ENCODE measurements at places on chromosomes 6 and 20.

- no peak for DNase-seq
These were observed 8.5 kb downstream of the RNF8 start for GRCh38 chr6:37362101-37362828.

GRCh38 chr6:36422714-36423100 lies 19.9 kb downstream of the PXT1 start:
- DNase-seq: no peak

- DNase-seq: no peak
These were observed 60.9 kb downstream of the FYN start for GRCh38 chr6:111812060-111813038.

GRCh38 chr20:63705232-63706026 lies 2.3 kb downstream of the ARFRP1 start:
- no peak for DNase-seq

DNA sequence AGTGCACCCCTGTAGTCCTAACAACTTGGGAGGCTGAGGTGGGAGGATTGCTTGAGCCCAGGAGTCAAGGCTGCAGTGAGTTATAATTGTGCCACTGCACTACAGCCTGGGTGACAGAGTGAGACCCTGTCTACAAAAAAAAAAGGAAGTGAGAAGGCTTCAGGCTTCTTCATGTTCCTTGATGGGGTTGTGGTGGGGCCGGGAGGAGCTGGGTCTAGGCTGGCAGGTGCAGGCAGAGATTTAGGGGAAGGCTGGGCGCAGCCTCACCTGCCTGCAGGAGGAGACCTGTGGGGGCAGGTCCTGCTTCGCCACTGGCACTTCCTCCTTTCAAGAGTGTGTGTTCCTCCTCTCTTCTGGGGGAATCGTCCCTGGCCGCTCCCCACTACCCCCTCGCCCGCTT lies 63.9 kb downstream of the CHMP4B start:
- no peak for DNase-seq

GRCh38 chr20:13455713-13456112 lies 183.0 kb downstream of the TASP1 start:
- no peak for DNase-seq

GRCh38 chr20:4444404-4444803 lies 277.3 kb upstream of the PRND start:
- DNase-seq: no peak

DNA sequence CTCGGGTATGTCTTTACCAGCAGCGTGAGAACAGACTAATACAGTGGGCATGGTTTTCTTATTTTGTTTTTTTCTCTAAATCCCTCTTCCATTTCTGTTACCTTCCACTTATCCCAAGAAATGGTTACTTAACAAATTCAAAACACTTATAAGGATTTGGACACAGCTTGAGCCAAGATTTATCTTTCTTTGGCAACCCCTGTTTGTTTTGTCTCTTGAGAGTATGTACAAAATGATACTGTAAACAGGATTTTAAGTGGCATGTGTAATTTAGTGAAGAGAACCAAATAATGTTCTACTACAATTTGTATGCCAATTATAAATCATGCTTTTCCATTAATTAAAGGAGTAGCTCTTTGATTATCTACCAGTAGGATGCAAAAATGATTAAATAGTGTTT lies 51.4 kb downstream of the PPP1R14C start:
- DNase-seq: no peak

GRCh38 chr6:123509112-123509511 lies 127.6 kb downstream of the TRDN start:
- DNase-seq: no peak

DNA sequence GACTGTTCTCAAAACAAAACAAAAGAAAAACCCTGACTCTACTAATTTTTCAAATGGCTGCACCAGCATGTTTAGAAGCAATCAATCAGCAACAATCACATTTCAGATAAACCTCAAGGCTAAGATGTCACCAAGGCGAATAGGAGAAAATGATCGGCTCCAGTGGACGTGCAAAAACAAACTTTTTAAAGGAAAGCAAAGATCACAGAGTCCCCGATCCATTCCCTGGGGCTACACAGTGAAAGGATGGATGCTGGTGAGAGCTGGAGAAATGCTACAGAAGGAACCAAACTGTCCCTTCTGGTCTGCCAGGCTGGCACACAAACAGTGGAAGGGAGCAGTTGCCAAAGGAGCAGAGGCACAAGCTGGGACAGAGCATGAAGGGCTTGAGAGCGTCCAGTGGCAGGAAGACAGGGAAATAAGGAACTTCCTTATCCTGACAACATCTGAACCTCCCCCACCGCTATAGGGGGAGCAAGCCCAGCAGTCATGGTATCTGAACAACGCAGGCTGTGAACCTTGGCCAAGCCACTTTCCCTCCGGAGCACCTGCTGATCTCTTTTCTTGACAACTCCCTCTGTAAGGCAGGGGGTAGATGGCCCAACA lies 73.7 kb upstream of the HIVEP1 start:
- DNase-seq: no peak

DNA sequence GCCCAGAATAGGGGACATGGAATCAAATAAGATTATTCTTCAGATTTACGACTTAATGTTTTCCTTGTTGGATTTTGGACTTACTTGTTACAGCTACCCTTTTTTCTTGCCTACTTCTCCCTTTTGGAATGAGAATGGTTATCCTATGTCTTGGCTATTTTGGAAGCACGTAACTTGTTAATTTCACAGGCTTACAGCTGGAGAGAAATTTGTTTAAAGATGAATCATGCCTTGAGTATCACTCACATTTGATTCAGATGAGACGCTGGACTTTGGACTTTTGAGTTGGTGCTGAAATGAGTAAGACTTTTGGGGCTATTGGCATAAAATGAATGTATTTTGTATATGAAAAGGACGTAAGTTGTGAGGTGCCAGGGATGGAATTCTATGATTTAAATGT lies 83.3 kb downstream of the SMPDL3A start:
- DNase-seq: no peak

- DNase-seq: no peak
These were observed 18.5 kb upstream of the FOXC1 start for GRCh38 chr6:1591243-1591642.

GRCh38 chr20:22312744-22313346 lies 271.5 kb downstream of the FOXA2 start:
- DNase-seq: no peak

DNA sequence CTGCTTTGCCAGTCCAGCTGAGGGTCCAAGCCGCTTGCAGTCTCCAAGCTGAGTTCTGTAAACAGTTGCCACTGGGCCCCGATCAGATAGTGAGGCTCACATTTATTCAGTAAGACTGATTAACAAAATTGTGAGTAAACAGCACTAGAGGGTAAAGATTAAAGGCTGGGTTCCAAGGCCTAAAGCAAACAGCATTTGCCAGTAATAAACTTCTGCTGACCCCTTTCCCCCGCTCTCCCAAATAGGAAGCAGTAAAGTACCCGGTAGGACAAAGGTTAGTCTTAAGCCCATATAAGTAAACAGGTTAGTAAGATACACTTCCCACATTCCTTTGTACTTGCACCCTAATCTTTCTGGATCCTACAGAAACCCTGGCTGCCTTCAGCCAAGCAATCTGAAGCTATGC lies 181.8 kb downstream of the MEI4 start:
- no peak for DNase-seq

DNA sequence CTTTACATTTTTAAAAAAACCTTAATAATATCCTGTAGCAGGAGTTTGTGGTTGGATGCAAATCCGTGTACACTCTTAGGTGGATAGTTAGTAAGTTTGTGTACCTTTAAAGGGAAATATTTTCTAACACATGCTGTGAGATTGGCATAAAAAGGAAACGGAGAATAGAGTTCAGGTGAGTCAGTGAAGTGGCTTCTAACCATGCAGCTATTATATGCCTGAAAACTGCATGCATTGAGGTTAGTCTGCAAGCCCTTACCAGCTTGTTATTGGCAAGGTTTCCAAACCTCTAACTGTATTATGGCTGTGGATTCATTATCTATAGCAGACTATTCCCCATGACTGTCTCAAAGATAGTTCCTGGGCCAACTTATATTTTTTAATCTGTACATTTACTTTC lies 420.6 kb upstream of the MMS22L start:
- no peak for DNase-seq
